ENCODE measurements at places on chromosomes 2 and 18.

GRCh38 chr18:497688-498087 is 2.8 kb downstream of the COLEC12 start:
- no peaks in the 10 kb centered on the region for H3K36me3 ChIP-seq
- peaks cover 39% of the 10 kb centered on the region for H3K27me3 ChIP-seq
- no peak overlapping the region for H3K27ac ChIP-seq
- DNase-seq = no peak

DNA sequence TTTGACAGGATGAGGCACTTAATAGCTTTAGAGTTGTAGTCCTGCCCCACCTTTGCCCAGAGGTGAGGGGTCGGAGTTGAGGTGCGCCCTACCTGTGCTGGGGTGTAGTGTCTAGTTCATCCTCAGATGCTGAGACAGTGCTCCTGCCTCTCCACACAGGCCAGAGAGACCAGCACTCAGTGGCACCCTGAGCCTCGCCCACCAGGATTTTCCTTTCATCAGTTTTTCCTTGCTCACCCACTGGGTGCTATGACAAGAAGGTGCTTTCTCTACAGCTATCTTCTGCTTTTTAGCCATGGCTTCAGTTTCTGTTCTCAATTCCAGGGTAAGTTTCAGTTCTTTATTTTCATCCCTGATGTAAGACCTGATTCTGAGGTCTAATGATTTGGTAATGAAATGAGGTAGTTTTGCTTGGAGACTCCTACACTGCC is 16.8 kb upstream of the TMEM131 start:
- no peak overlapping the region for H3K4me3 ChIP-seq
- no peaks in the 10 kb centered on the region for H3K27me3 ChIP-seq
- DNase-seq = peak; percentile 81
- H3K36me3 ChIP-seq = no peaks in the 10 kb centered on the region
- H3K27ac ChIP-seq = no peak overlapping the region

- DNase-seq = no peak
- H3K36me3 ChIP-seq = no peaks in the 10 kb centered on the region
- no peaks in the 10 kb centered on the region for H3K4me1 ChIP-seq
- H3K4me3 ChIP-seq = no peak overlapping the region
- no peak overlapping the region for H3K27ac ChIP-seq
Observed at GRCh38 chr2:133262893-133263292, 305.4 kb downstream of the NCKAP5 start.

- no peak overlapping the region for H3K27ac ChIP-seq
- H3K36me3 ChIP-seq = no peaks in the 10 kb centered on the region
Observed at GRCh38 chr2:239803766-239804115, 221.4 kb downstream of the NDUFA10 start.

Measured in T-helper 2 cell treated with Interferon-gamma antibody and Interleukin-4, amounts not matched to agents 5 μg/mL and 100 μg/mL, for 36 hours (primary cell).